ENCODE measurements at places on chromosomes 3 and 15. TPM values are rescaled to one million over a fixed set of nuclear protein-coding genes. Genes with fewer than 3 reads are reported as not detected.
A peak's percentile ranks its signal among the peaks of the same experiment; 100 is the strongest.

The CP gene
- 0.59 TPM for total RNA-seq

- DNase-seq, result peak; percentile 52
Observed at GRCh38 chr3:143644370-143645089, 203.7 kb downstream of the SLC9A9 start.

DNA sequence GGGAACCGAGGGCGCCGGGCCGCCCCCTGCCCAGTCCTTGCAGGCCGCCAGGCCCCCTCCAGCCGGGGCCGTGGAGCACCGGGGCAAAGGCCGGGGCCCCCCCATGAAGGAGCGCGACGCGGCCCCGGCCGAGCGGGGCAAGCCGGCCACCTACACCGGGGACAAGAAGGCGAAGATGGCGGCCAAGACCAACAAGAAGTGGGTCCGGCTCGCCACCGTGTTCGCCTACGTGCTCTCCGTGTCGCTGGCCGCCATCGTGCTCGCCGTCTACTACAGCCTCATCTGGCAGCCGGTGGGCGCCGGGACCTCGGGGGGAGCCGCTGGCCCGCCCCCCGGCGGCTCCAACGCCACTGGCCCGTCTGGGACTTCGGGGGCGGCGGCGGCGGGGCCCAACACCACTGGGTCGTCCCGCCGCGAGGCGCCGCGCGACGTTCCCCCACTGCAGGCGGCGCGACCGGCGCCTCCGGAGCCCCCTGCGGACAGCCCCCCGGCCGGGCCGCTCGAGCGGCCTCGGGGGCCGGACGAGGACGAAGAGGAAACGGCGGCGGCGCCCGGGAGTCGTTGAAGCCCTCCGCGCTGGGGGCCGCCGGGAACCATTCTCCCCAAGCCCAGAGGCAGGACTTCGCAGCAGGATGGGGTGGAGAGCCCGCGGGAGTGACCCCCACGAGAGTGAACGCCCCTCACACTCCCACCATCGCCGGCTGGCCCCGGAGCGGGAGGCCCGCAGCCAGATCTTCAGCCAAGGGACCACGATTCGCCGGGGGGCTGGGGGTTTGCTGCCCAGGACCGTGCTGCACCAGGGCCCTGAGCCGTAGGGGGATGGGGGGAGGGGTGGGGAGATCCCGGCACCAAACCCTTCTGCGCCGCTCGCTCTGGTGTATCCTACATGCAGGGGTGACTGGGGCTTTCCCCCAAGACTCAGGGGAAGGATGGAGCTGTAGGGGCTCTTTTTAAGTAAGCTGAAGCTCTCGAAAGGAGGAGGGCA lies 753 bp downstream of the INAFM2 start:
- DNase-seq, result peak; percentile 86

DNA sequence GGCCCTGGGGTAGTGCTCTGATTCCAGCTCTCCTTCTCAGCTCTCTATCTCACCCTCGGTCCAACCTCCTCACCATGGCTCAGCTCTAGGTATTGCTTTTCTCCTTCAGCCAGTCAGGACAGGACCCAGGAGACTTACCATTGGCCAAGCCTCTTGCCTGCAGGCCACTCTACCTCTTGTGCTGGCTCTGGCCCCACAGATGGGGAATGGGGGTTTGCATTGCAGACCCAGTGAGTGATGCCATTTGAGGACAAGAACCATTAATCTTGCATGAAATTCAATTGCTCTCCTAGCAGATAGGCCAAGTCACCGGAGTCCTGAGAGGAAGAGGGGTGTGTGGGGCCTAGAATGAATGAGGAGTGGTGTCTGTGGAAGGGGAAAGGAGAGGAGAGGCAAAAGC lies 6.1 kb upstream of the RPP25 start:
- no peak for DNase-seq

DNA sequence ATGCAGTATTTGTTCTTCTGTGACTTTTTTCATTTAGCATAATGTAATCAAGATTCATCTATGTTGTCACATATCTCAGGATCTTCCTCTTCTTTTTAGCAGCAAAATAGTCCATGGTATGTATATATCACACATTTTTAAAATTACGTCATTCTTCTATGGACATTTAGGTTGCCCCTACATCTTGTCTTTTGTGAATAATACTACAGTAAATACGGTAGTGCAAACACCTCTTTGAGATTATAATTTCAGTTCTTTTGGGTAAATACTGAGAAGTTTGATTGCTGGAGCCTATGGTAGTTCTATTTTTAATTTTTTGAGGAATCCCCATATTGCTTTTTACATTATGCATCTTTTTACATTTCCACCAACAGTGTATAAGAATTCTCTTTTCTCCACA lies 1174.9 kb downstream of the NSUN3 start:
- no peak for DNase-seq

- no peak for DNase-seq
Observed at GRCh38 chr3:42123012-42123581, 31.9 kb downstream of the TRAK1 start.

All from H7 (cell line).